Neural progenitor cell (in vitro differentiated cells): ENCODE measurements at places on chromosomes 13 and 19.
A peak's percentile ranks its signal among the peaks of the same experiment; 100 is the strongest.

DNA sequence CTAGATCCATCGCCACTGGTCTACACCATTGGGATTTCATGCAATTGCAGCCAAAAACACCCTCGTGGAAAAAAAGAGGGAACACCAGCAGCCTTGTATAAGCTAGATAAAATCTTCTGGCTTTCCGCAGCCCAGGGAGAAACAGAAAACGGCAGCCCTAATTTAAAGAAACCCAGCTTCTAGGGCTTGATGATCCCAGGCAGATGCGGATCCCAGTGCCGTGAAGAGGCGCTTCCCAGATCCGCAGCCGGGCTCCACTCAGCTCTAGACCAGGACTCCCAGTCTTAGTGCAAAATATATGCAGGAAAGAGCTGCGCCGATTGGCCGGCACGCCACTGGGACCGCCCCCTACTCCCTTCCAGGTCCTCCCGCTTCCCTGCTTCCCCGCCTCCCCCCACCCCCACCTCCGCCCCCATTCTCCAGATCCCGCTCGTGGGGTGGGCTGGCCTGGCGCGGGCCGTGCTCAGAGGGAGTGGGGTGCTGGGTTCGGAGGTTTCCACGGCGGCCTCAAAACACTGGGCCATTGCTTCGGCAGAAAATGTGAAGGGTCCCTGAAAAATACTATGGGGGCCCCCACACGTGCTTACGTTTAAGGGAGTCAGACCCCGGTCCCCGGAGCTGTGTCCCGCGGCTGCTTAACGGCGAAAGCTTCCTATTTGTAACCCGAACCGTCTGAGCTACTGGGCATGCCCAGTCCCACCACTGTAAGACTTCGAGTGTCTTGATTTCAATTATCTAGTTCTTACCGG, 63.1 kb downstream of the SERP2 start:
- peak; percentile 97 for DNase-seq

DNA sequence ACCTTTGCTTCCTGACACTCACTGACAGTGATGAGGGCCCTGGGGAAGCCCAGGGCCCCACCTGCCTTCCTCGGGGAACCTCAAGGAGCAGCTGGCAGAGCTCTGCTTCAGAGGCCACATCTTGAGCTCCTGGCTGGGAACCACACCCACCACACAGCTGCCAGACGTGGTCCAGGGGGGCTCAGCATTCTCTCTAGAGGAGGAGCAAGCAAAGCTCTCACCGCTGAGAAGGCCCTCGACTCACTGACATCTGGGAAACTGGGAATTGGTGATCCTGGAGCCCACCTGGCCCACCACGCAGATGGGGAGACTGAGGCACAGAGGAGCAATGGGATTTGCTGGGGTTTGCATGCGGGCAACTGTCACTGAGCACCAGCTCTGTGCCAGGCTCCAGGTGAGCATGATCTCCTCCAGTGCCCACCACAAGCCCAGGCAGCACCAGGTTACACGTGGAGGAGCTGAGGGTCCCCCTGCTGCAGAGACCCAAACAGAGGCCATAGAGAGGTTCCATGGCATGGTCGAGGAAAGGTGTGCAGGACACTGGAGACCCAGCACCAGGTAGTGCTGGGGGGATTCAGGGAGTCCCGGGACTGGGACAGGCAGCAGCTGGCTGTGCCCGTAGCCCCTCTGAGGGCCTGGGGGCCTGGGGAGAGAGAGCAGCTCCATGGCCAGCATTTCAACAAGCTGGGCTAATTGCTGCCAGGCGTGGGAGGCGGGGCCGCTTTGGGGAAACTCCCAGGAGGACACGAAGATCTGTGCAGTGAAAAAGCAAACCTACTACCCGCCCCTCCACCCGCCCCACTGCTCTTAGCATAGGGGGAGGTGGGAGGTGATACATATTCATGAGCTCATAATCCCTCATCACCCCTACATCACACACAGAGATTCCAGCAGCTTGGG, 33.4 kb downstream of the PEPD start:
- DNase-seq = no peak

DNA sequence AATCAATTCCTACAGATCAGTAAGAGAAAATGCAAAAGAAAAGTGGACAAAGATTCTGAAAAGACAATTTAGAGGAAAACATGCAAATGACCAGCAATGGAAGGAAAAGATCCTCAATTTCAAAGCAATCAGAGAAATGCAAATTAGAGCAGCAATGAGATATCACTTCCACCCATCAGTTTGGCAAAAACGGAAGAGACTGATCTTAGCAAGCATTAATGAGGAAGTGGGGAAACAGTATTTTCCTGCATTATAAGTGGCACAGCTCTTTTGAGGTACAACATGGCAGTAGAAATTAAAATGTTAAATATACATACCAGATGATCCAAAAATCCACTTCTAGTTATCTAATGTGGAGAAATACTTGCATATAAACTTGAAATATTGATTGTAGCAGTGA, 69.1 kb upstream of the SLC7A1 start:
- DNase-seq = no peak

- no peak for DNase-seq
Observed at GRCh38 chr19:17590866-17591265, 35.4 kb downstream of the COLGALT1 start.

DNA sequence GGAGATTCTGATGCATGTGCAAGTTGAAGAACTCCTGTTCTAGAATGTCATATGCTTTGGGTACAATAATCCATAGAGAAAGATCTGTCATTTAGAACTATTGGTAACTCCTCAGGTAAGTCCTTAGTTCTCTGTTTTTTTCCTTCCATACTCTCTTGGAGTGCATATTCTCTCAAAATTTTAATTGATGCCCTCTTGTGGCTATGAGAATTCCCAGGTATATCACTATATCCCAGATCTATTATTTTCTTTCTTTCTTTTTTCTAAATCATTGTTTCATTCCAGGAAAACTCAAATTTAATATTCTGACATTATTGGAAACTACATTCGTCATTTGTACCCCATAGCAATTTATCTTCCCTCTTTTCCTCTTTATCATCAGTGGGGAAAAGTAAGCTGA, 485.4 kb downstream of the KLF5 start:
- no peak for DNase-seq

GRCh38 chr13:113820813-113821651, 42.8 kb downstream of the GAS6 start:
- no peak for DNase-seq

DNA sequence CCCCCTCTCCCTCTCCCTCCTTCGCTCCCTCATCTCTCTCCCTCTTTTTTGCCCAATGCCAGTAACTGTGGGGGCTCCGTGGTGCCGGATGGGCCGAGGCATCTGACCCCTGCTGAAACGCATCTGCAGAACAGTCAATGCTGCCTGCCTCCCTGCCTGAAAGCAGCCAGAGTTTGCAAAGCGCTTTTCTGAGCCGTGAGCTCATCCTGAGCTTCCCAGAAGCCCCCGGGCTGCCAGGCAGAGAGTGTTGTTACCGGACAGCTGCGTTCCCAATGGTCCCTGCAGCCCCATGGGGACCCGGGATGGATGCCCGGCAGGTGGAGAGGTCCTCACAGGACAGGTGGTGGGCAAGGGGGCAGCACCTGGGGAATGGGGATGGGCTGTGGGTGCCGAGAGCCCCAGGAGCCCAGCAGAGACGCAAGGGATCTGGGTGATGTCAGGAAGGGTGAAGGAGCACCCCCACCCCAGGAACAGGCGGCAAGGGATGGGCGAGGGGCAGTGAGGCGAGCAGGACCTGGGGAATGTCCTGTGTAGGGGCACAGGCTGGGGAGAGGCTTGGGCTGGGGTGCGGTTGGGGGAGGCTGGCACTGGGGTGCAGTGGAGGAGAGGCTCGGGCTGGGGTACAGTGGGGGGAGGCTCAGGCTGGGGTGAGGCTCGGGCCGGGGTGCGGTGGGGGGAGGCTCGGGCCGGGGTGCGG, 33.0 kb downstream of the GPX4 start:
- no peak for DNase-seq

DNA sequence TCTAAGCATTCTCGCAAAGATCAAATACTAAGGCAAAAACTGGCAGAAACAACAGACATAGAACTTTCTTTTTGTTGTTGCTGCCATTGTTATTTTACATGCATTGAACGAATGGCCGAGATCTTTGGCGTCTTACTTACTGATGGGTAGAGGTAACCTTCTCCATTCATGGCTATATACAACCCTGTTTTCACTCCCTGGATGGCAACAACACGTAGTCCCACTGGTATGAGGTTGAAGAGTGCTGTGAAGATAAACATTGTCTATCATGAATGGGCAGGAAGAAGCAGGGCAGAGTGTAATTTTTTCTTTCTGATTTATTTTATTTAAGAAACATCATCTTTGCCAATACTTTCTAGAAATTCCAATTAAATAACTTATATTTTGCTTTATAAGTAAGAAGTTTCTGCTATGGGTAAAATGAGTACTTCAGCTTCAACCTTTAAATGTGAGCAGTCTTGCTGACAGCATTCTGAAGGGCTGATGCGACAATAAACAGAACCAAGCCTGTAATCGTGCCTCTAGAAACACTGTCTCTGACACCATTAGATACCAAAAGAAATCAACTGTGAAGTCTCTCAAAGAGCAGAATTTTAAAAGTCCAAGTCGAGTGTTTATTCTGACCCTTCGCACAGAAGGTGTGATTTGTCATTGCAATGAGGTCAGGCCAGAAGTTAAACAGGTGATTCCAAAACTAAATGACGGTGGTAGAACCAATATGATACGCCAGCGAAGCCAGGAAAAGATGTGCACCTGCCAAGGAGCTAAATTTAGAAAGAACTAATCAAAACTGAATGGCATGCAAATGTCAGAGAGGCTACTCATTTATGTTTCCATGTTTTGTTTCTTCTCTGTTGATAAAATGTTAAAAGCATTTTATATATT, 416.4 kb downstream of the ITGBL1 start:
- DNase-seq = no peak

DNA sequence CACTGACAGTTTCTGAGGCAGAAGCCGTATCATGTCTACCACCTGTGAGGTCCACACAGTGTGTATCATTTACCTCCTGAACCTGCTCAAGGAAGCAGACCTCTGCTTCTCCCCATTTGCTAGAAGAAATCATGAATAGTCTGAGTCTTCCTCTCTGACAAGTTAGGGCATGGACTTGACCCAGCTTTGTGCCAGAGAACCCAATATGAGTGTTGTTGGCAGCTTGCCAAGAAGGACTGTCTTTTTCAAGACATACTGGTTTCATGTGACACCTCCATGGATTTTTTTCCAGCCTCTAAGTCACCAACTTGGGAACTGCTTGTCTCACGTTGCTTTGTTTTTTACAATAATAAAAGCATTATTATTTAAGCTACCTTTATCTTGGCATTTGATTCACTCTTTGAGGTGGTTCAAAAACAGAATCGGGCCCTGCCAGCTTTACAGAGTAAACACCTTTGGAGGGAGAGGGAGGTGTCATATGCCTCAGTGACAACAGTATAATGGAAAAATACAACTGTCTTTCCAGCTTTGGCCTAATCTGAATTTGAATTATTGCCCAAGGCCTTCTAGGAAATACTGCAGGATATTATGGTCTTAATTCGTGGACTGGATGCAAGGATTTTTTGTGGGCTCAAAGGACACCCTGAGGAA, 9.6 kb downstream of the ZNF211 start:
- no peak for DNase-seq

DNA sequence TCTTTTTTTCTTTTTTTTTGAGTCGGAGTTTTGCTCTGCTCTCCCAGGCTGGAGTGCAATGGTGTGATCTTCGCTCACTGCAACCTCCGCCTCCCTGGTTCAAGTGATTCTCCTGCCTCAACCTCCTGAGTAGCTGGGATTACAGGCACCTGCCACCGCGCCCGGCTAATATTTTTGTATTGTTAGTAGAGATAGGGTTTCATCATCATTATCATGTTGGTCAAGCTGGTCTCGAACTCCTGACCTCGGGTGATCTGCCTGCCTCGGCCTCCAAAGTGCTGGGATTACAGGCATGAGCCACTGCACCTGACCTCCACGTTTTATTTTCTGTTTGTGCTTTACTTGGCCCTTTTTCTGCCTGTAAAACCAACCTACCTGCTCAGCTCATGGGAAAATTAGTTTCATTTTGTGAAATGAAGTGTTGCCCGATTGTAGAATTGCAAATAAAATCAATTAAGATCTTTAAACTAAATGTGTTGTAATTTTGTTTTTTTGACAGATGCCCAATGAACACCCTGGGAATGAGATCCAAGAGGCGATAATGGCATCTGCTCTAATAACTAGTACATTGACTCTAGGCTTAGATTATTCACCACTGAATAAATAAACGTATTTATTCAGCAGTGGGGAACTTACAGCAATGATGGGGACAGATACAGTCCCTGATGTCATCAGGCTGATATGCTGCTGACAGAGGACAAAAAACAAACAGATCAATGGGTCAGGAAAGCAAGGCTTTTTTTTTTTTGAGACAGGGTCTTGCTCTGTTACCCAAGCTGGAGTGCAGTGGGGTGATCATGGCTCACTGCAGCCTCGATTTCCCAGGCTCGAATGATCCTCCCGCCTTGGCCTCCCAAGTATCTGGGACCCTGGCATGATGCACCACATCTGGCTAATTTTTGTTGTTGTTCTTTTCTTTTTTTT, 2.2 kb upstream of the RAB11B start:
- DNase-seq = no peak

GRCh38 chr13:99332456-99332855, 25.3 kb upstream of the GPR183 start:
- no peak for DNase-seq

GRCh38 chr13:39603424-39603947, 493 bp upstream of the LHFPL6 start:
- DNase-seq = peak; percentile 29

DNA sequence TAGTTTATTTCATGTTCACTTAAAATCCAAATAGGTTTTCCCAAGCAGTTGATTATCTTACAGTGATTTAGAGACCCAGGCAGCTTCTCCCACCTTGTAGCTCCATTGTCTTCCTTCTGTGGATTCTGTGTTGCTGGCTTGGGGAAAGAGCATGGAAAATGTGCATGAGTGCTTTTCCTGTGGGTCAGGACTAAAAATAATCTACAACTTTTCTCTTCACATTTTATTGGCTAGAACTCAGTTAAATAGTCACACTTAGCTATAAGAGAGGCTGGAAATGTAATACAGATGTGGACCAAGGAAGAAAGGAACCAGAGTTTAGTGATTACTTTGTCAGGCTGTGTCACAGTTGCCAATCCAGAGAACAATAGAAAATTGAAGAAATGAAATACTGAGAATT, 198.8 kb downstream of the NBEA start:
- DNase-seq = no peak

- DNase-seq = no peak
Observed at GRCh38 chr19:14113762-14114414, 3.7 kb downstream of the PRKACA start.

GRCh38 chr19:41699968-41700323, 8.5 kb upstream of the CEACAM5 start:
- DNase-seq = no peak

DNA sequence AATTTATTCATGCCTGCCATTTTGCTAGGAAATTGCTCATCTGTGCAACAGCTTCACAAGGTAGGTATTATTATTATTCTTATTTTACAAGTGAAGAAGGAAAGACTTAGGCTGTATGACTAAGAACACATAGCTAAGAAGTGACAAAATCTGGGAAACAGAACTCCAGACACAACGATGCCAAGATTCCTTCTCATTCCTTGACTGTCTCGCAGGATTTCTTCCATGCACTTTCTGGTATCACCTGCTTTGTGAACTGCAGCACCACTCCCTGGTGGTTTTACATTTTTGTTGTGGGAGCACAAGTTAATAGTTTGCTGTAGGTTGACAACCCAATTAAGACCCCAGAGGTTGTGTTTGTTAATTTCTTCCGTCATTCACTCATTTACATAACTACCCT, 188.5 kb downstream of the LACC1 start:
- DNase-seq = no peak

- DNase-seq = peak; percentile 84
Observed at GRCh38 chr13:46387064-46387851, at the start of gene RUBCNL. Gene RUBCNL, minus strand, starts transcription at chr13:46387252. Its CDS starts 14,777 bp downstream, at chr13:46372475.
